ENCODE measurements at places on chromosomes 4 and X. TPM values are rescaled to one million over a fixed set of nuclear protein-coding genes. Genes with fewer than 3 reads are reported as not detected.

Gene EVC2
- 8.6 TPM for total RNA-seq

Gene IL13RA2
- not detected for total RNA-seq

Gene PCDH7
- 2.6 TPM for total RNA-seq

Gene PCDH19
- total RNA-seq = under 0.01 TPM

Gene NRK
- 0.52 TPM for total RNA-seq

Gene CCKAR
- total RNA-seq = not detected

Gene SPANXA2
- total RNA-seq = not detected

Gene SPIN2B
- 1.3 TPM for total RNA-seq

Gene MMRN1
- 33.5 TPM for total RNA-seq

Gene WWC2
- total RNA-seq = 24.4 TPM

Gene GABRG1
- not detected for total RNA-seq

Gene KCNIP4
- total RNA-seq = not detected

Gene FGD1
- total RNA-seq = 2.3 TPM

Gene AFM
- not detected for total RNA-seq

Gene CDS1
- 5.9 TPM for total RNA-seq

All from body of pancreas (tissue), 4 donors.